Hepatic stellate cell (primary cell): ENCODE measurements at places on chromosomes 3 and 15.

DNA sequence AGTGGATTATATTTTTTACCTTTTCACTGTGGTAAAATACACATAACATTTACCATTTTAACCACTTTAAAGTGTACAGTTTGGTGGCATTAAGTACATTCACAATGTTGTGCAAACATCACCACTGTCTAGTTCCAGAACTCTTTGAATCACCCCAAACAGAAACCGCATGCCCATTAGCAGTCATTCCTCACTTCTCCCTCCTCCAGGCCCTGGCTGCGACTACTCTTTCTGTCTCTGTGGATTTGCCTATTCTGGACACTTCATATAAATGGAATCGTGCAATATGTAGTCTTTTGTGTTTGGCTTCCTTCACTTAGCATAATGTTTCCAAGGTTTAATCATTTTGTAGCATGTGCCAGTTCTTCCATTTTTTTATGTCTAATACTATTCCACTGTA is 409.8 kb downstream of the NTRK3 start:
- no peak for DNase-seq

DNA sequence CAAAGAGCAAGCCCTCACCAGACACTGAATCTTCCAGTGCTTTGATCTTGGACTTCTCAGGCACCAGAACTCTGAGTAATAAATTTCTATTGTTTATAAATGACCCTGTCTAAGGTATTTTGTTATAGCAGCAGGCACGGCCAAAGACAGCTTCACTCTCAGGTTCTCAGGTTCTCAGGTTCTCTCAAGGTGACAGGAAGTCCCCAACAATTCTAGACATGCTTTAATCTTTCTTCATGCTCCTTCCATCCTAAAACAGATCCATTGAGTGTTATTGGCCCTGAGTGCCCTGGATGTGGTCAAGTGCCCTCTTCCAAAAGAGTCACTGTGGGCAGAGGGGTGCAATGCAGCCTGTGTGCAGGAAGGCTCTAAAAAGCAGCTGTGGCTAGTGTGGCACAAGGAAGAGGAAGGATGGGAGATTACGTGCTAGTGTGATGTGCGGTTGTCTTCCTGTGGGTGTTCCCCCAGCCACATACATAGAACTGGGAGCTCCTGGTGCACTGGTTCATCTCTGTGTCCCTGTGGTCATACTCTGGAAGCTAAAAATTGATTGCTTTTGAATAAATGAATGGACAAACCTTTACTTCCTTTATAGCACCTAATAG is 11.0 kb upstream of the RAB7A start:
- no peak for DNase-seq

GRCh38 chr3:146446026-146446425 is 23.3 kb downstream of the PLSCR2 start:
- no peak for DNase-seq

DNA sequence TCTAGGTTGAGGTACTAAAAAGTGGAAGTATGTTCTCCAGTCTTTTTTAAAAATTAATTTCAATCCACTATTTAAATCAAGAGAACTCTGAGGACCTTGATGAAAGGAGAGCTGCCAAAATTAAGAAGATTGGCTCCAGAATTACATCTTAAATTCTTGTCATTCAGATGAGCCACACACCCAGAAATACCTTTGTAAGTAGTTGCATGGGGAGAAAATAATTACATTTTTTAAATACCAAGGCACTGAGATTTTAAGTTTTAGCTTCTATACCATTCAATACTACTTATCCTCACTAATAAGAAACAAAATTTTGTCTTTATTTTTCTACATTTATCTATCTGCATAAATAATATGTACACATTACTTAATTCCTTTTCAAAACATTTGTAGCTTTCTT is 1132.8 kb downstream of the OTOL1 start:
- no peak for DNase-seq

GRCh38 chr3:71784914-71785531 is at the start of gene PROK2:
Gene PROK2 (minus strand): TSS chr3:71785148. CDS start chr3:71785052, 96 bp downstream.
- peak; percentile 7 for DNase-seq

DNA sequence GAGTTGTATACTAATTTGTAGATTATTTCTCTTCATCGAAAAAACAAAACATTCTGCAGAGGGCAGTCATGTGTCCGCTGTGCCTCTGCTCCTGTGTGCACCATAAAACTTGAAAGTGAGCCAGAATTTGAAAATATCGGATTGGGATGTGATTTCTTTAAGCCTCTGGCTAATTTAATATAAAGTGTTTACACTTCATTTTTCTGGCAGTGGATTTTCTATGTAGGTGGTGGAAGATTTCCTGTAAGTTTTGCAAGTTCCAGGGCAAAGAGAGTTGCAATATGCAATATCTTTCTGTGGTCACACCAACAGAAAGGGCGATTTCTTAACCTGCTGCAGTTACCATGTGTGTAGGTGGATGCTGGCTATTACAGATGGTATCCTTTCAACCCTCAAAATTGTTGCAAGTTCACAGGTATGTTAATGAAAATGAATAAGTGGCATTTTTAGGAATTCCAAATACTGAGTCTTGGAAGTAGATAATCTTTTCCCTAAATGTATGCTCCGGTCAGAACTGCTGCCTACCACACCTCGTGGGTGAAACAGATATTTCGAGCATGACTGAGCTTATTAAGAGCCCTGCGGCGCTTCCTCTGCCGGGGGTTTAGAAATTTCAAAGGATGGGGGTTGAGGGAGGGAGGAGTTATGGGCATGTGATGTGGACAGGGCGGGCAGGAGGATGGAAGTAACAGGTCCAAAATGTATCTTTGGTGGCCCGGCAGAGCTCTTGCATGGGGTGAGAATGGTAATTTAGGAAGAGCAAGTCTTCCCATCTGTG is 134.0 kb downstream of the PGPEP1L start:
- DNase-seq: no peak
